ENCODE measurements at places on chromosomes 7 and 10.
A peak's percentile ranks its signal among the peaks of the same experiment; 100 is the strongest.

- no peak for DNase-seq
These were observed 242.8 kb downstream of the PHTF2 start for GRCh38 chr7:78041423-78041822.

DNA sequence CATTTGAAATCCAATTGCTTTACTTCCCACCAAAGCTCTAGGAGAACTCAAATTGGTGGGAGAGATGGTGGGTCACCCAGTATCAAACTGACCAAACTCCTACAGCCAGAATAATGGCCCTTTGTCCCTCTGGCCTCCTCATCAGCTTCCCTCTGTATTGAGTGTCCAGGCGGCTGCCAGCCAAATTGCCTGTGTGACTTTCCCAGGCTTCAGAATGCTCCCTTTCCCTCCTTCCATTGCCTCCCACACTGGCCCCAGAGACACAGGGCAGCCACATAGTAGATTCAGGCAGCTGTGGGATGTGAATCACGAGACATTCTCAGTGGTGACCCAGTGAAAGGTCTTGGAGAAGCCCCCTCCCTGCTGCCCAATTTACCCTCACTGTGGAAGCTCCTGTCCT, 12.7 kb upstream of the VDAC2 start:
- peak; percentile 10 for DNase-seq

DNA sequence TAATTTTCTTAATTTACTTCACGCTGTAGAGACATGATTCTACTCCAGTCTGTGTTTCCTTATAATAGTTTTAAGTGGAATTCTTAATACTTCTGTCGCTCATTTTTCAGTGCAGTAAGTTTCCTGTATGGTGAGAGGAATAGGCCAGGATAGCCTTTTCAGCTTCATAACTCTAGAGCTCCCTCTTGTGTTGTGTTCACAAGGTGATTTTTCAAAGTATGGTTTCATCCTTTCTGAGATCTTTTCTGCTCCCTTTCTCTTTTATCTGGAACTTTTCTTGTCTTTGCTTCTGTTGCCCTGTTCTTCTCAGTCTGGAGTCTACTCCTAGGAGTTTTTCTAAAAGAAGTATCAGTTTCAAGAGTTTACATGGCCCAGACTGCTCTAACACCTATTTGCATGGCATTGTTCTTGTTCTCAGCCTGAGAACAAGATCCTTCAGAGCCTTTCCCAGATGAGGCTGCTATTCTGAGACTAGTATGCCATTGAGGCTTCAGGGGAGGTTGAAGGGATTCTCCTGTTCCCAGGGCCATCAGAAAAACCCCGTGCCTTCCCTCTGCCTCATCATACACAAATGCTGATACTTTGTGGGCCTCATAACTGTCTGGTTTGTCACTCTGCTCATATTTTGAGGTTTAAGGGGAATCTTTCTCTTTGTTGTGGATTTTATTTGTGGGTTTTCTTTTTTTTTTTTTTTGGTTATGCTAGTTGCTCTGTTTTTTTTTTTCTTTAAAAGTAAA, 21.8 kb downstream of the NET1 start:
- no peak for DNase-seq

DNA sequence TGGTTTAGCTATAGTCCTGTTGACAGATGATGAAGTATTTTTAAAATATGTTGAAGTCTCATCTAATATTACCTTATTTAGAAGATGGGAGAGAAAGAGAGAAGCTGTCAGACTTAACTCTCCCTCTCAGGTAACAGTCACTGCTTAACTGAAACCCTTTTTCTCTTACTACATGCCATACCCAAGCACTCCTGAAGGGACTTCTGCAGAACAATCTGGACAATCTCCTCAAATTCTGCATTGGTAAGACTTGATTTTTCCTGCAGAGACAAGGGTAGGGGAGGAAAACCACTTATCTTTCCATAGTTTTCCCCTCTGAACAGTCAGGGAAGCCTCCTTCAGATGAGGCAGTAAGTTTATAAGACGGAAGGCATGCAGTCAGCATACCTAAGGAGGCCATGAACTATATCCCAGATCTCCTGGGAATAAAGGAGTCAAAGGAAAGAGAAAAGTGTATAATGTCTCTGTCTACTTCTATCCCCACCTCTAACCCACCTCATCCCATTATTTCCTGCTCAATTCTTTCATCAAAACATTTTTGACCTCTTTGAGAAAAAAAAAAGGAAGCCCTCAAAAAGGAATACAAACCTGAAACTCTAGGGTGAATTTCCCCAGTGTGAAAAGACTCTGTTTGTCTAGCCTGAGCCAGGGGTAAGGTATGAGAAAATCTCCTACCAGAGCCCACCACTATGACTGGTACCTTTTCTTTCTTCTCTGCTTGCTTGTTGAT, 9.4 kb downstream of the ZCWPW1 start:
- DNase-seq, result no peak

GRCh38 chr7:112130729-112131410, 75.3 kb downstream of the DOCK4 start:
- no peak for DNase-seq

All from hypothalamus (tissue), 51 donors.